Hematopoietic multipotent progenitor cell treated with erythropoietin and hydrocortisone succinate and interleukin-3 and kit ligand, for 17 days (in vitro differentiated cells): ENCODE measurements at places on chromosomes 4 and X.
A peak's percentile ranks its signal among the peaks of the same experiment; 100 is the strongest.

DNA sequence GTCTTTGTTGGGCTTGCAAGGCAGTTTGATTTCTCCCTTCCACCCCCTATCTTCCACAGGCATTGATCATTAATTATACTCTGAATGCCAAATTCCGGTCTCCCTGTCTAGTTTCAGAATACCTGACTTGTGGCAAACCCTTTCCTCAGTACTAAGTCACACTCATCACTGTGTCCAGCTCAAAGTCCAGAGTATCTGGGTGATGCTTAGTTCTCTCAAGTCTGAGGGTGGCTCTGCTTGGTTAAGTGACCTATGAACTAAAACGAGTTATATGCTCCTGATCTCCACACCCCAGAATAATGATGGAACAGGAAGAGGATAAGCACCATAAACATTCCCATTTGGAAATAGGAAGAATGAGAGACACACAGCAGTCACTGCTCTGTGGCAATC is 6.5 kb downstream of the SMIM9 start:
- DNase-seq = no peak

GRCh38 chr4:186069729-186070128 is 773 bp downstream of the TLR3 start:
- DNase-seq = no peak

- no peak for DNase-seq
Measured at GRCh38 chr4:53455766-53456165, 78.3 kb downstream of the FIP1L1 start.

- no peak for DNase-seq
Measured at GRCh38 chr4:20015636-20016224, 236.0 kb upstream of the SLIT2 start.

DNA sequence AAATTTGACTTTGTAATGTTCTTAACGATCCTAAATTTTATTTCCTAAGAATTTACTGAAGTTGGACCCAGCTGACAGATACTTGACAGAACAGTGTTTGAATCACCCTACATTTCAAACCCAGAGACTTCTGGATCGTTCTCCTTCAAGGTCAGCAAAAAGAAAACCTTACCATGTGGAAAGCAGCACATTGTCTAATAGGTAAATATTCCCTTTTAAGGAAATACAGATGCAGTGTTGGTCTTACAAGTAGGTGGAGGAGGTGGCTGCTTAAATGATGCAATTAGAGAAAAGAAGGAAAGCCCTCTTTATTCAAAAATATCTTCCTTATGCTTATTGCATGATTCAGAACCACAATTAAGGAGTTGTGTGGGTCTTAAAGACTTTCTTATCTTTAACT is 73.5 kb downstream of the RS1 start:
- no peak for DNase-seq

GRCh38 chrX:37378404-37378803 is 29.2 kb downstream of the PRRG1 start:
- DNase-seq = no peak

GRCh38 chrX:106203315-106203714 is 35.2 kb downstream of the PWWP3B start:
- no peak for DNase-seq

DNA sequence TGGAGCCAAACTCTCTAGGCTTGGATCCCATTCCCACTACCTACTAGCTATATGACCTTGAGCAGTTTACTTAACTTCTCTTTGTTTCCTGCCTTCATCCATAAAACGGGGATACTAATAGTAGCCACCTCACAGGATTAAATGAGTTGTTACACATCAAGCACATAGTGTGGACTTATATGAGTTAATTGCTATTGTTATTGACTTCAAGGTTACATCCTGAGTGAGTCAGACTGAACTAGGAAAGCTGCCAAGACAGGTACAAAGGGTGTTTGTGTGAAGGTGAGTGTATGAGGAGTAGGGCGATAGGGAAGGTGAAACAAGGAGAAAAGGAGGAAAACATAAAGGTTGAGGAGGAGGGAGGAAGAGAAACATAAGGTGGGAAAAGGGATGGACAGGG is 32.2 kb downstream of the TFDP3 start:
- no peak for DNase-seq

GRCh38 chrX:84339507-84340364 is 151.7 kb upstream of the RPS6KA6 start:
- DNase-seq = no peak

GRCh38 chr4:88063634-88064296 is 56.3 kb downstream of the PKD2 start:
- DNase-seq = no peak

DNA sequence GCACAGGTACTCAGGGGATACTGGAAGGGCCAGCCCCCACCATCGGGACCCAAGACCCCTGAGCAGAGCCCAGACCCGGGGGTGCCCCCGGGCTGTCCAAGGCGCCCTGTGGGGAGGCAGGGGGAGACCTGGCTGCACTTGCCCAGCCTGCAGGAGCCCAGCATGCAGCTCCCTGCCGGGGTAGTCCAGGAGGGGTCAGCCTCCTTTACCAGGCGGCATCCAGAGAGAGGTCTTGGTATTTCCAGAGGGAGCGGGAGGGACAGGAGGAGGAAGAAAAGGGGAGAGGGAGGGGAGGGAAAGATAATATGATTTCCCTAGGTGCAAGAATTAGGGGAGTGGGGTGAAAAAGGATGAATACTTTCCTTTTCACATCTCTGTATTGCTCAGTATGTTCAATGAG is 97.5 kb downstream of the ABLIM2 start:
- no peak for DNase-seq

DNA sequence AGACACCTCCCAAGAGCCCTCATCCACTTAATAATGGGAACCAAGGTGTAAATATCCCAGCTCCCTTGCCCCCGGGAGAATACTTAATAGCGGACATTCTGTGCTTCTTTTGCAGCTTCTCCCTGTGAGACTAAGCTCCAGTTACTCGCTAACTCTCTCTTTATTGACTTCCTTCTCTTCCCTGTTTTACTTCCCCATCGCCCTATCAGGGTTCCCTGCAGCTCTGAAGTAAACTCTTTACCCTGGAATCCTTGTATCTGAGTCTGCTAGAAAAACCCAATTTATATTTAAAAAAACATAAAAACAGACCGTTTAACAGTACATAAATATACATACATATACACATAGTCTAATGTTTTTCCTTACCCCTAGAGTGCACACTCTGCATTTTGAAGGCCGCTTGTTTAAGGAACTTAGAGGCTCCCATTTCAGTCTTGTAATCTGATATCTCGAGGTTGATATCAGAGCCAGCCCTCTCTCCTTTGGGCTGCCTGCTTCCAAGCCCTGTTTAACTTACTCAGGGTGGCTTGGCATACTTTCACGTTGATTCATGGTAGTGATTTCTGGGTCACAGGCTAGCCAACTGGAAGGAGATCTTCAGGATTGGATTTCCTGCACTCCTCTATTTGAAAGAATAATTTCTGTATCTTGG is 177.4 kb upstream of the SCML1 start:
- DNase-seq = no peak

GRCh38 chrX:19791562-19791961 is 95.8 kb downstream of the SH3KBP1 start:
- DNase-seq = no peak

DNA sequence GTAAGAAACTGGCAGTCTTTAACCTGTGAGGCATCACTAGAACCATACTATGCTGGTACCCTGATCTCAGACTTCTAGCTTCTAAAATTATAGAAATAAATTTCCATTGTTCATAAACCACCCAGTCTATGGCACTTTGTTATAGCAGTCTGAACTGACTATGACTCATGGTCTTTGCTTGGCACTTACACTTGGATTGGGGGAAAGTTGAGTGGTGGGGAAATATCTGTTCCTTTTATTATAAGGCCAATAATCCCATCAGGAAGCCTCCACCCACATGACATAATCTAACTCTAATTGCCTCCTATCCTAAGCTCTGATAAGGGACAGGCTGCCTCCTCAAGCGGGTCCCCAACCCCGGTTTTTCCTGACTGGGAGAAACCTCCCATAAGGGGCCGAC is 61.4 kb upstream of the PACRGL start:
- no peak for DNase-seq

DNA sequence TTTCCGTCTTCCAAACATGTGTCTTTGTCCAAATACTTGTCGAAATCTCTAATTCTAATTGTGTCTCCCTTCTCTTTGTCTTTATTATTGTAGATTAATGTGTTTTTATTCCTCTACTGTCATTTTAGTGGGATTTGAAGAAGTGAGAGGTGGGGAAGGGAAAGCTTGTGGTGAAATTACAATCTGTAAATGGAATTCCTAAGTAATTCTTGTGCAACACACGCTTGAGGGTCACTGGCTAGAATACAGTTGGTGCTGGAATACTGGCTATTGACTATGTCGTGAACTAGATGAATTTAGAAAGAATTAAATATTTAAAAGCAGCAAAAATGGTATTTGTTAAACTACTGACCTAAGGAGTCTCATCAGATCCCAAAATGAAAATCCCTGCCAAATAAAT is 10.7 kb upstream of the FNIP2 start:
- DNase-seq = no peak

DNA sequence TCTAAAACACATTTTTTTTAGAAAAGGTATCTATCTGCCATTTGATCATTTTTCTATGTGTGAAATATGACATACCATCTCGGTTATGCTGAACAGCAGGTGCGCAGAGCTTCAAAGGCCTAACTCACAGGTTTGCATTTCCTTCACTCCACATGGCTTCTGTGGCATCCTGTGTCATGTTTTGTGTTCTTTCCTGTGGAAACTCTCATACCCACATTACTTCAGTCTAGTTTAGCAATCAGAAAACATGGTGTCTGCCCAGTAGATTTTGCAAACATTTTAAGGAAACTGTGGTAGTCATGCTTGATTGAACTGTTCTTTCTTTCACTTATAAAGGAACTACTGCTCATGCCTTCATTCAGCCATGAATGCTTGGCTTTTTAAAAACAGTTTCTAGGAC is 11.3 kb upstream of the ARAP2 start:
- DNase-seq = no peak

DNA sequence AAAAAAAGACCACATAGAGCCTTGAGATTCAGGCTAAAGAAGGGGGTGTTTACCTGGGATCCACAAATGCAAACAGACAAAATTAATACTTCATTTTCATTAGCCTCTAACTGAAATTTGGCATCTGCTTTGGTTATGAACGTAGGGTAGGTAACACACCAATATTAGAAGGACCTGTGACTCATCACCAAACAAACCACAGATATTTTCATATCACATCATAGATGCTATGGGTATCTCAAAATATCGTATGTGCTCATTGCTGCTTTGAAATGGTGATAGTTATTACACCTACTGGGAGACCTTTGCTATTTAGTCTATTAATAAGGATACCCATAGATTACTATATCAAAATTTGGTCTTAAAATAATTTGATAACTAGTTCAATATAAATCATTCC is 180.6 kb upstream of the MAP3K15 start:
- no peak for DNase-seq

- DNase-seq = no peak
Measured at GRCh38 chr4:13323921-13324320, 160.2 kb downstream of the RAB28 start.

DNA sequence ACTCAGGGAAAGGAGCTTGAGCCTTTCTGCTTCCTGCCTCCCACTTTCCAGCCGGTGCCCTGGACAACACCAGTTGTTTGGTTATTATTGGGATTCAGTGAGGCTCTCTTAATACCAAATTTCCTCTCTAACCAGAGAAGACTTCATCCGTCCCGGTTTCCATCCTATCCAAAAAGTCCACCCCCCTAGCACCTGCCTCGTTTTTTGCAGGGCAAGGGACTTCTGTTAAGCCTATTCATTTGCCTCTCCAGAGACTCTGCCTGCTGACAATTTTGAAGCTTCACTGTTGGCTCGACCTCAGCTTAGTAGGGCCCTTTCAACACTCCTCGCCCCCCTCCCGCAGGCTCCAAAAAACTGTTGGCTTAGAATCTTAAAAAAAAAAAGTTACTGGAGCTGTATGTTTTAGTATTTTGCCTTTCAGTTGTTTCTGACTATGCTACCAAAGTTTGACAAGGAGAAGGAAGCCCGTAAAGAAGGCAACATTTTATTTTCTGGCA is 779 bp upstream of the PRSS12 start:
- DNase-seq = no peak

GRCh38 chrX:9770319-9770718 is 4.7 kb upstream of the GPR143 start:
- no peak for DNase-seq

DNA sequence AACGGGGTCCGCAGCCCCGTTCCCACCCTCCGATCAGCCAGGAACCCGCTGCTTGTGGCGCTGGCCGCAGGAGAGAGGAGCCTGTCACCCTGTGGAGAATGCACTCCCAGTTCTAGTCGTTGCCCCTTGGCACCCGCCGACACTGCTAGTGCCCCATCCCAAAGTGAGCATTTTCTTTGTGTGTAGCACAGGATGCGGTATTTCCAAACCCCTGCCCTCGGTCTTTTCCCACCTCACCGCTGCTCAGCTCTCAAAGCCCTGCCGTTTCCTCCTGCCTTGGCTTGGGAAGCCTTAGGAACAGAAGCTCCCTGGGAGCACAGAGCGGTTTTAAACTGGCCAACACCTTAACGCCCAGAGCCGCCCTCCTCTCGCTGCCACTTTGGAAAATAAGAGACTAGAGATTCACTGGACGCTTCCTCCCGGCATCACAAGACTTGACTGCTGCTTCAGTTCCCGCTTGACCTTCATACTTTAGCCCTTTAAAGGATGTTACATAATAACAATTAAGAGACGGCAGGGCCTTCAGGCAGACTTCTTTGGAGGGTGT is 772 bp downstream of the CYP4V2 start:
- no peak for DNase-seq

GRCh38 chrX:31266203-31267076 is 194.6 kb upstream of the FTHL17 start:
- no peak for DNase-seq

DNA sequence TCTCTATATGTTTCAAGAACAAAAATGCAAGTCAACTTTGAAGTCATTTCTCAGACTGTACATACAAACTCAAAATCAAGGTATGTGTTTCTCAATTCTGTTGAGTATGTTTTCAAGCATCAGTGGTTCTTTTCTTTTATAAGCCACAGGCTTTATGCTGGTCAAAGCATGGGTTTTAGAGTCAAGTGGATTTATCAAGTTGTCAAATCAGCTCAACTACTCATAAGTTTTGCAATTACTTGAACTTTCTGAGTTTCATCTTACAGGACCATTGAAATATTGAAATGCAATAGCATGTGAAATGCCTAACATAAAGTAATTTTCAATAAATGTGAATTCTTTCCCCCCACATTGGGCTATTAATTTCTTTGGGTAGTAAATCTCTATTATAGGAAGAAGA is 239.9 kb upstream of the DKK2 start:
- no peak for DNase-seq

GRCh38 chr4:76233083-76233482 is 18.4 kb upstream of the FAM47E start:
- peak; percentile 35 for DNase-seq
